Stimulated activated CD8-positive, alpha-beta memory T cell treated with anti-CD3 and anti-CD28 coated beads, Interleukin-15, amount 100 ng/mL, for 4 hours (primary cell): ENCODE measurements at places on chromosomes 1 and 21.
A peak's percentile ranks its signal among the peaks of the same experiment; 100 is the strongest.

DNA sequence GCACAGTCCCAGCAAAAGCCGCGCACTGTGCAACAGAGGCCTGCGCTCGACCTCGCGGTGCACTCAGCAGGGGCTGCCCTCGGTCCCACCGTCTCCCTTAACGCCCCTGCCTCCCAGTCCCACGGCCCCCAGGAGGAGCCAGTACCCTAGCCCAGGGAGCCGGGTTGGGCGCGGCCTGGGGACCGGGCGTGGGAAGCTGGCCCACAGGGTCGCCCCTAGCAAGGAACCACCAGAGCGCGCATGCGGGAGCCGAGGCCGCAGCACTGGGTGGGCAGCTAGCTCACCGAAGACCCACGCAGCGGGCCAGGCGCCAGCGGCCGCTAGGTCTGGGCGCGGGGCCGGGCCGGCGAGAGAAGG lies 21.6 kb upstream of the ZNF678 start:
- DNase-seq, result no peak

DNA sequence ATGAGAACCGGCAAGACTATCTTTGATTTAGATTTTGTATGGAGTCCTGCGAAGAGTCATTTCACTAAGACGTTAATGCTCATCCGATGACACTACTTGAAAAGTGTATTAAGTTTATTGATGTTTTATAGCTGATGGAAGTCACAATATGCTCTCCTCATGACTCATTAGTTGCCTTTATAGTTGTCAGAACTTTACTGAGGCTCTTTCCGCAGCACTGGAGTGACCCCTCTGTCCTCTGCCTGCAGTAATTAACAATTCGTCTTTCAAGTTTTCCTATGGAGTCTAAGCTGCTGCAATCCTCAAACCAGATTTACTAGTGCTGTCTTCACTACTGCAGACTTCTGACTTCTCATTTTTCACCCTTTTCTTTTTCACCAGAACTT lies 853 bp downstream of the USP16 start:
- no peak for DNase-seq

- peak; percentile 76 for DNase-seq
Observed at GRCh38 chr1:231211005-231211857, 29.8 kb upstream of the GNPAT start.

- no peak for DNase-seq
Observed at GRCh38 chr1:217562229-217562878, 68.5 kb downstream of the GPATCH2 start.

GRCh38 chr1:30332116-30333094 lies 391.0 kb downstream of the MATN1 start:
- DNase-seq, result no peak

DNA sequence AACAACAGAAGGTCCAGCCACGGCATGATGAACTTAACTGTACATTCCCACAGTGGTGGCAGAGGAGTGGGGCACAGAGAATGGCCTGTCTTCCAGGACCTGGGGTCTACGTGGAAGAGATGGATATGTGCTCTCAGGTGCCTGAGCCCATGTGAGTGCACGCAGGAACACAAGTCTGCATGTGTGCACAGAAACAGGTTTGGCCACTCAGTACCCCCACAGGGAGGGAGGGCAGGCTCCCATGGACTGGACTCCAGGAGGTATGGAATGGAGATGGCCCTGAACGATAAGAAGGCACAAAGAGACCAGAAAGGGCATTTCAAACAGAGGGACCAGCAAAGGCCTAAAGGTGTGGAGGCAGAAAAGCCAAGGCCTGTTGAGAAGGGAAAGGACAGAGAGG lies 10.8 kb downstream of the COL9A2 start:
- no peak for DNase-seq

DNA sequence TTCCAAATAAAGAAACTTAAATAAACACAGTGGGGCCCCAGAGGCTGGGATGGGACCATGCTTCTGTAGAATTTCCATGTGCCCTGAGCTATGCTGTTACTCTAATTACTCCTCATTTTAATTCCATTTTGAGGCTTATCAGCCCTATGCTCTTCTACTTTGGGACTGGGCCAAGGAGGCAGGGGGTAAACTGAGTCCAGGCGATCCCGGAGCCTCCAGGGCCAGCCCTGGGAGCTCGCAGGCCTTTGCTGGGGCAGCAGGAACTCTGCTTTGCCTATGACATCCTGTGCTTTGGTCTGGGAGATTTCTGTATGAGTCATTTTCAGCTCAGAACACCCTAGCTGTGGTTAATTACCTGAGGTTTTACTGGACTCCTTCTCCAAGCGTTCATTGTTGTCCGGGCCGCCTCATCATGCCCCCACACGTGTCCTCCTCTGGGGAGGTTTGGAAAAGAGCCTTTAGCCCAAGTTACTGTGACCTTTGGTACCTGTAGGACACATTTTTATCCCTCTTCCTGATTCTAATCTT lies 95.7 kb downstream of the RHOU start:
- DNase-seq, result no peak

DNA sequence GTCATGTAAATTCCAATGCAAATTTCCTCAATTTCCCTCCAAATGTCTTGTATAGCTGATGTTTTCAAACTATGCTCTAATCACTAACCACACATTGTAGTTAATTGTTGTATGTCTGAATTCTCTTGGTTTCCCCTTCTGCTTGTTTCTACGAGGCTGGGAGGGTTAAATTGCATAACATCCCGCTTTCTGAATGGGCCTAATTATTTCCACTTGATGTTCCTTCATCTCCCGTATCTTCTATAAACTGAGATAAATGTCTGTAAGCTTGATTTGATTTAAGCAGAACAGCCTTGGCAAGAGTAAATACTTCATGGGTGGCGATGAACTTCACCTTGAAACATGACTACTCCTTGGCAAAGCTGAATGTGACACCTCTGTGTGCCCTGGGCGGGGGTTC lies 72.2 kb downstream of the SERINC2 start:
- DNase-seq, result no peak

- DNase-seq, result no peak
Observed at GRCh38 chr1:11770011-11770410, 8.0 kb downstream of the C1orf167 start.

DNA sequence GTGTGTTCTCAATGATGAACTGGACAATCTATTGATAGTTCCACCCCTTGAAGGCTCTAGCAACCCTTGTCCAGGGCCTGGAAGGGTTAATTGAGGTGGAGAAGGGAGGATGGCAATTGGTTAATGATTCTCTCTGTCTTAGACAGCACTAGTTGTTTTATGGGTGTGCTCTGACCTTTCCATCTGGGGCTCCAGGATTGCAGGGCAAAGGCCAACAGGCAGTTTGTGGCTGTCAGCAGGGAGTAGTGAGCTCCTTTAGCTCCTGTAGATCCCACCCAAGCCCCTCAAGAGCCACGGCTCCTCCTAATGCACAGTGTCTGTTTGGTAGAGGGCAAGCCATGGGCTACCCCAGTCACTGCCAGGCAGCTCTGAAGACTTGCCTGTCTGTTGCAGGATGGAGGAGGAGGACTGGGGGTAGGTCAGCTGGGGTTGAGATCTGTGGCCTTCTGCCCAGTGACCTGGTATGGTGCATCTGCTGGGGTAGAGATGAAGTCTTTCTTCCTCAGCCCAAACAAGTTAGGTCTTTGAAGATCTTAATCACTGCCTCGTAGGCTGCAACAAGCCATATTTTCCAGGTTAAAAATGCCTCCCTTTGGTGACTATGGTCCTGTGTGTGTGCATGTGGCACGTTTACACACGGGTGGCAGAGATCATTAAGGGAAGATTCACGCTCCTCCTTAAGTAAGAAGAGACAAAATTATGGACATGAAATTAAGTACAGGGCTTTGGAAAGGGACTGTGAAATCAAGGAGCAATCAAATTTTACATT lies 7.7 kb downstream of the MROH7 start:
- DNase-seq, result no peak

DNA sequence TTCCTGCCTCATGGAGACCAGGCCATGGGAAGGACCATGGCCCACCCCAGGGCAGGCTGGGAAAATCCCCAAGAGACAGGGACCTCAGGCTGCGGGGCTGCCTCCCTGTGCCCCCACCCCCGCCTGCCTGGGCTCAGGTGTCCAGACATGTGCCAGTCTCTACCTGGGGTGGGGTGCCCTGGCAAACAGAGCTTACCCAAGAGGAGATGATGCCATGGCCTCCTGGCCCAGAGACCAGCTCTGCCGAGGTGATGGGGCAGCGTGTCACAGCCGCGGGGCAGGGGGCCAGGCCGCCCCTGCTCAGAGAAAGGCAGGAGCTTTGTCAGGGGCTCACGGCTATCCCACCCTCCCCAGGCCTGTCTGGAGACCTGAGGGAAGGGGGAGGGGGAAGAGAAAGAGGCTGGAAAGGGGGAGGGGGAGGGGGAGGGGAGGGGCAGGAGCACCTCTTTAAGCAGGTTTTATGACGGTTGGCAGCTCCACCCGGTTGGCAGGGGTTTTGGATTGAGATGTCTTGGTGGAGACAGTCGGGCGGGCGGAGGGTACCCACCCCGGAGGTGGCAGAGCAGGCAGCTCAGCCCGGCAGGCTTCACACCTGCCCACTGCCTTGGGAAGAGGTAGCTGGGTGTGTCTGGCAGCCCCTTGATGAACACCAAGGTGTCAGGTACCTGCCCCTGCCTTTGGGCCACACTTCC lies 101.5 kb upstream of the IFFO2 start:
- DNase-seq, result no peak
